ENCODE measurements at places on chromosomes 12 and 14.

DNA sequence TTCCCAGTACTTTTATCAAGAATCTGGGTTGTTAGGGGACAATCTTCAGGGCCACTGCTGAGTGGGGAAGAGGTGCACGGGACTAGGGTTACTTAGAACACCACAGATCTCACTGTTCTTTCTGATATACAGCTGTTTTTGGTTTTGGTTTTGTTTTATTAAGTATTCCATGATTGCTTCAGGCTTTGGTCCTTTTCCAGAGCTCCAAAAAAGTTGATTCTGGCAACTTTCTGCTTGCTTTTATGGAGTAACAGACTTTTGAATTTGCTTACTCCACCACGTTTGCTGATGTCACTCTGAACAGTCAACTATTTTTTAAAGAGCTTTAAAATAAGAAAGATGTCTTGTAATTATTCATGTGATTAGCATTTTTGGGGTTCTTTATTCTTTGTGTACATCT, 368.1 kb upstream of the FOXG1 start:
- no peak for DNase-seq

GRCh38 chr14:74935360-74935680, 12.3 kb upstream of the RPS6KL1 start:
- no peak for DNase-seq

GRCh38 chr12:14949631-14950030, 11.3 kb upstream of the ERP27 start:
- DNase-seq: no peak

DNA sequence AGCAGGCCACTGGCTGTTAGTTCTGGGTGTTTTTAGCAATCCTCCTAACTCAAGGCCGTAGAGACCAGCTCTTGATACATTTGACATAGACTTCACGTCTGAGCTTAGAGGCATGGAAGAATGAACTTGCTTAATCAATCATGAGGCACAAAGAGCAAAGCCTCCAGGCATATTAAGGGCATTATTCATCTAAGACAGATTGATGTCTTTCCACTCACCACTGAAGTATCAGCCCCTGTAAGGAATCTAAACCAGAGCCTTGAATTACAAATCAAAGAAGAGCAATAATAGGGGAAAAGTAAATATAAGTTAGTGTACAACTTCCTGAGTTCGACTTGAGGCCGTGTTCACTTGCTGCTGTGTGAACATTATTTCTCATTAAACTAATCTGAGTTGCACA, 1470.7 kb downstream of the AACS start:
- no peak for DNase-seq

- no peak for DNase-seq
Observed at GRCh38 chr12:27981874-27982273, 9.3 kb upstream of the PTHLH start.

DNA sequence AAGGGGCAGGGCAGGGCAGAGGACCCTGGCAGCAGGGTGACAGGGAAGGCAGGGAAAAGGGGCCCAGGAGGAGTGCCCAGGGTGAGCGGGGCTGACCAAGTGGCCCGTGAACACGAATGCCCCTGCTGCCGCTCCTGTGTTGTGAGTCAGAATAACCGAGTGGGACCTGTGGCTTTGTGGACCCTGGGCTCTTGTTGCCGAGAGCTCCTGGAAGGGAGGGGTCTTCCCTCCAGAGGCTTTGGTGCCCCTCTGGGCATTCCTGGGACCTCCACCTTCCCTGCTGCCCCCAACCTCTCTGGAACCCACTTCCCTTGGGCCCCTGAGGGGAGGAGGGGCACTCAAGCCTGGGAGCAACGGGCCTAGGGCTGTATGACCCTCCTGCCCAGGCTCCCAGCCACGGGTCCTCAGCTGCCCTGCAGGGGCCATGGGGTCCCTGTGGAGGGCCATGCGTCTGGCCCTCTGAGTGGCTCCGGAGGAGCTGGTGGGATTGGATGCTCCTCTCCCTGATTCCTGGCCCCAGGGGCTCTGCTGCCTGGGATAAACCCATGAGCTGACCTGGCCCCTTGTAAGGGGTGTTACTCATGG, 319.4 kb downstream of the TMEM121 start:
- DNase-seq: no peak

- DNase-seq: no peak
Observed at GRCh38 chr12:79920421-79921238, 14.3 kb downstream of the PPP1R12A start.

GRCh38 chr12:123763093-123763492, 992 bp downstream of the DNAH10 start:
- no peak for DNase-seq

DNA sequence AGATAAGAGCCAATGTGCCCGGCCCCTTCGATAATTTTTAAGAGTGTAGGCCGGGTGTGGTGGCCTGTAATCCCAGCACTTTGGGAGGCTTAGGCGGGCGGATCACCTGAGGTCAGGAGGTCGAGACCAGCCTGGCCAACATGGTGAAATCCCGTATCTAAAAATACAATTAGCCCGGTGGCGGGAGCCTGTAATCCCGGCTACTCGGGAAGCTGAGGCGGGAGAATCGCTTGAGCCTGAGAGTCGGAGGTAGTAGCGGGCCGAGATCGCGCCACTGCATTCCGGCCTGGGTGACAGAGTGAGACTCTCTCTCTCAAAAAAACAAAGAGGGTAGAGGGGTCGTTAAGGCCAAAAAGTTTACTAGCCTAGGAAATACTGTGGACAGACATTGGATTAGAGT, 2.6 kb downstream of the KRAS start:
- DNase-seq: no peak

DNA sequence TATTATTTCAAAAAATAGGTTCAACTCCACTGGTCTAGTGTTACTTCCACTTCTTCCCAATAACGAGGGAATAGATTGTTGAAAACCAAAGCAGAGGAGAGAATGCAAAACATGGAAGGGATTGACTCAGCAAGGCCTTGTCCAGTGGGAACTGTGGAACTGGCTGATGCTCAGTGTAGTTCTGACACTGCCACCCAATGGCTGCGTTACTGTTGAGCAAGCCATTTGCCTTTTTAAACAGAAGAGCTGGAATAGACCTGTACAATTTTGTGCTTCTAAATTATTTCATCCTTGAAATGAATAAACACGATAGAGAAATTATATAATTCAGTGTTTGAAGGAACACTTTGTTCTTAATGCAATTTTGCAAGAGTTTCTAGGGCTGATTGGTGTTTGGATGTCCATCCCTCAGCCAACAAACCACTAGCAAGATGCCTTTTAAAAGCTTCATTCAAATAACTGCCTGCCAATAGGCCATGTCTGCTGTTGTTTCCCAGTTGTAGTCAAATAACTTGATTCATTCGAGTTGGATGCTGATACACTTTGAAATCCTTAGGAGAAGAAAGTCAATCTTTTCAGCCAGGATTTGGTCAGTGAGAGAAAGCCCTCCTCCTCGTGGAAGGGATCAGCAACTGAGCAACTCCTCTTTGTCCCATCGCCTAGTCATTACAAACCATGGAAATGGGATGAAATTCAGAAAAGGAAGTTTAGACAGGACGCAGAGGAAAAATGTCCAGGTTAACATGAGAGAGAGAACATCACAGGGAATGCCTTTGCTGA, 7.3 kb upstream of the MGP start:
- no peak for DNase-seq

GRCh38 chr14:100534528-100535286, 52.5 kb downstream of the BEGAIN start:
- DNase-seq: no peak

DNA sequence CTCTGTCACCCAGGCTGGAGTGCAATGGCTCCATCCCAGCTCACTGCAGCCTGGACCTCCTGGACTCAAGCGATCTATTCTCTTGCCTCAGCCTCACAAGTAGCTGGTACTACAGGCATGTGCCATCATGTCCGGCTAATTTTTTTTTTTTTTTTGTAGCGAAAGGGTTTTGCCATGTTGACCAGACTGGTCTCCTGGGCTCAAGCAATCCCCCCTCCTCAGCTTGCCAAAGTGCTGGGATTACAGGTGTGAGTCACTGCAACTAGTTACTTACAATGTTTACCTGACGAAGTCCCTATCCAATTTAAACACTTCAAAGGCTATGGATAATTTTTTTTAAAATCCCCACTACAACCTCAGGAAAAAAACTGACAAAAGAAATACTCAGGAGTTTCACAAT, 1.8 kb downstream of the KRR1 start:
- DNase-seq: no peak

DNA sequence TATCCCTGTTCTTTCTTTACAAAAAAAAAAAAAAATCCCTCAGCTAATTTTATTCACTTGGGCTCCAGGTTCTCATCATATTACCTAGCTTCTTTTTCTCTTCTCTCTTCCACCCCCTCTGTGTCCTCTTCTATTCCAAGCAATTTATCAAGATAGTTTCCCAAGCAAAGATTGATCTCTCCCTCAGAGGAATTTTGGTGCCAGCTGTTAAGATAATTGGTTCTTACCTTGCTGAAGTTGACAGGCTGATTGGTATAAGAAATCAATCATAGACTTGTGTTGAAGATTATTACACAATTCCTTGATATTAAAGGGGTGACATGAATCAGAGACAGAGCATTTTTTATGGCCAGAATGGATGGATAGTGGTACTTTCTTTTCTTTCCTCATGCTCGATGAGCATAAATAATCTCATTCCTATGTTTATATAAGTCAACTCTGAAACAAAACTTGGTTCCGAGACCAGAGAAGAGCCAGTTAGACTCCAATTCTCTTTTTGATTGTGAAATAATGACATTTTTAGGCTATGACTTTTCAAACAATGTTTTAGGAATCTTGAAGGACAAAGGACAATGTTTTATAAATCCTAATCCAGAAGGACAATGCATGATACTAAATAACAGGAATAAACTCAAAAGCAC, 264.1 kb upstream of the PRKD1 start:
- DNase-seq: no peak

GRCh38 chr12:20822415-20822814, 11.9 kb downstream of the SLCO1B3 start:
- DNase-seq: no peak

- DNase-seq: no peak
Observed at GRCh38 chr14:59148334-59148900, 40.0 kb upstream of the DAAM1 start.

DNA sequence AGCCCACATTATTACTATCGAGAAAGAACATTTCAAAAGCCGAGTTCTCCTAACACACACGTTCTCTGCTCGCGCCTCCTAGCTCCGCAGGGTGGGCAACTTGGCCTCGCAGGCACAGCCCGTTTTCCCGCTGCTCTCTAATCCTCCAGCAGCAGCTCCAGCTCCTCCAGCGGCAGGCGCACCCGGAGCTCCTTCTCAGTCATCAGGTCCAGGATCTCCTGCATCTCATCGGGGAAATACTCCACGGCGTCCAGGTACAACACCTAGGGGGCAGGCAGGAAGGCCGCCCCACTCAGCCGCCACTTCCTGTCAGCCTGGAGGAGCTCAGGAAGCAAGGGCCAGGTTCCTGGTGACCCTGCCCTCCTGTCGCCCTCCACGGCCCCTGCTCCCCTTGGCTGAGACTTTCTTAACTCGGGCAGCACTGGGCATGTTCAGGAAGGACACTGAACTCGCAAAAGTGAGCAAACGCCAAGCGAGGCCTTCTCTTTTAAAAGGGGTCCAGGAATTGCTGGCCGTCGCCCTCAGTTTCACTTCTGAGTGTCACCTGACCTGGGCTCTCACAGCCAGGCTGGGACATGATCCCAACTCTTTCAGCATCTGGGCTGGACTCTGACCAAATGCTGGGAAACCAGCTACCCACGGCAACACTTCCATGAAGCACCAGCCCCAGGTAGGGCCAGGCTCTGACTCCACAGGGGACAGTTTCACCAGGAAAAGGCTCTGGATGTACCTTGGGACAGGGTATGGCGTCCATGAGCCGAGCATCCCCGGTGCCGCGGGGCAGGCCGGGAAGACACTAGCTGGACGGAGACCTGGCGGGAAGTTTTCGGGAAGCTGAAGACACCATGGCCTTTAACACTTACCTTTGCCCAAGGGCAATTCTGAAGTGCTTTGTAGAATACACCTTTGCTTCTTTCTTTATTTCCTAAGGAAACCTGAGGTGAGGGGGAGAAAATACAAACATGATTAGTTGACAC, 22.1 kb downstream of the PSMC1 start:
- DNase-seq: no peak

- no peak for DNase-seq
Observed at GRCh38 chr14:42872786-42873185, 1266.1 kb downstream of the LRFN5 start.

DNA sequence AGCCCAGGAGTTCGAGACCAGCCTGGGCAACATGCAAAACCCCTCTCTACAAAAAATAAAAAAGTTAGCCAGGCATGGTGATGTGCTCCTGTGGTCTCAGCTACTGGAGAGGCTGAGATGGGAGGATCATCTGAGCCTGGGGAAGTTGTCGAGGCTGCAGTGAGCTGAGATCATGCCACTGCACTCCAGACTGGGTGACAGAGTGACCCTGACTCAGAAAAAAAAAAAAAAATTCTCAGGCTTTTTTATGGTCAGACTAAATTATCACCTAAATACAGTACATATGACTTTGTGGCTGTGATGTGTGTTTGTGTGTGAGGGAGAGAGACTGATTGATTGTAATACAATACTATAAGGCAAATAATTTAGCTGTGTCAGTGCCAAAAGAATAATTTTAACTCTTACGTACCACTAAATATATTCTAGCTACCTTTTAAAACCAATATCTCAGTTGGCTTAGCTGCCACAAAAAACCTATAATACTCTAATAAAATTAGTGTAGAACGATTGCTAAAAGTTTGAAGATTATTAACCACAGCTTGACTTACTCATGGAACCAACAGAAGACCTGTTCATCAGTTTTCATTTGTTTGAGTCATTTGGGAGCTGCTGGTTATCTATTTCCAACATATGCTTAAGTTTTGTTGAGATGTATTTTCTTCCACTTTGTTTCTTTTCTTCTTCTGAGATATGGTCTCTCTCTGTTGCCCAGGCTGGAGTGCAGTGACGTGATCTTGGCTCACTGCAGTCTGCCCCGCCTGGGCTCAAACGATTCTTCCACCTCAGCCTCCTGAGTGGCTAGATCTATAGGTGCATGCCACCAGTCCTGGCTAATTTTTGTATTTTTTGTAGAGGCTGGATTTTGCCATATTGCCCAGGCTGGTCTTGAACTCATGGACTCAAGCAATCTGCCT, 58.0 kb downstream of the DIP2B start:
- no peak for DNase-seq

- no peak for DNase-seq
Observed at GRCh38 chr12:24227551-24227950, 278.1 kb upstream of the SOX5 start.

- peak; percentile 29 for DNase-seq
Observed at GRCh38 chr14:55373784-55374705, 37.6 kb downstream of the ATG14 start.

DNA sequence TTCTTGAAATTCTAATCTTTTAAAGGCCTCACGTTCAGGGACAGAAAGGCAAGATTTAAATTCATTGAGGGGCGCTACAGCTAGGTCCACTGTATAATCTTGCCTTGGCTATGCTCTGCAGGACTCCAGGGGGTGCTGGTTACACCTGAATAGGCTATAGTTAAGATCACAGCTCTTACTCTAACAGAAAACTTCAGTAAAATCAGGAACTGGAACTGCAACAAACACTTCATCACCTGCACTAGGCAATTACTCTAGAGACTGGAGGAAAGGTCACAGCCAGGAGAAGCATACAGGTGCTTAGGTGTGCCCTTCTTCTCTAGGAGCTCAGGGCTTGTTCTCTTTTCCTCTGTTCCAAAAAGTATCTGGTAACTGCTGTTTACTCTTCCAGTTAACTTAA, 20.9 kb downstream of the SLCO1C1 start:
- no peak for DNase-seq

Data from GM12864 (cell line).